ENCODE measurements at places on chromosomes 3 and 15.
A peak's percentile ranks its signal among the peaks of the same experiment; 100 is the strongest.

DNA sequence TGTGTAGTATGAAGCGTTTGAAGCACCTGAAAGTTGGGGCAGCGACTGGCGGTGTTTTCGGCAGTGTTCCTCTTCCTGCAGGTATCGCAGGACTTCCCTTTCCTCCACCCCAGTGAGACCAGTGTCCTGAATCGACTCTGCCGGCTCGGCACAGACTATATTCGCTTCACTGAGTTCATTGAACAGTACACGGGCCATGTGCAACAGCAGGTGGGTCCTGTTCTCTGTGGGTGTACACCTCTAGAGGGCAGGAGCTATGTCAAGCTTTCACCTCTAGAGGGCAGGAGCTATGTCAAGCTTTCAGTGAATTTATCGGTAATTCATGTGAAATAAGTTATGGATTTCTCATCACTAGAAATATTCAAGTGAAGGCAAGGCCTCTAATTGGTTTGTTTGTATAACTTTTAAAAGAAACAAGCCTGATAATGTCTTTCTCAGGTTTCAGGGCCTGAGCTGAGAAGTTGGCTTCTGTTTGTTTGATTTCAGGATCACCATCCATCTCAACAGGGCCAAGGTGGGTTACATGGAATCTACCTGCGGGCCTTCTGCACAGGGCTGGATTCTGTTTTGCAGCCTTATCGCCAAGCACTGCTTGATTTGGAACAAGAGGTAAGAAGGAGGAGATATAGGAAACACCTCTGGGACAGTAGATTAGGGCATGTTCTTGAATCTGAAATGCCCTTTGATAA lies 5.3 kb downstream of the TUBGCP4 start:
- DNase-seq, result no peak

GRCh38 chr3:9109568-9109914 lies 139.9 kb downstream of the SRGAP3 start:
- no peak for DNase-seq

GRCh38 chr3:12194209-12194608 lies 35.5 kb upstream of the TIMP4 start:
- no peak for DNase-seq

GRCh38 chr15:75049392-75049791 lies 26.0 kb downstream of the PPCDC start:
- peak; percentile 76 for DNase-seq

- DNase-seq, result no peak
Observed at GRCh38 chr3:172321035-172321434, 127.2 kb downstream of the GHSR start.

- no peak for DNase-seq
Observed at GRCh38 chr3:136672457-136672856, 79.7 kb downstream of the STAG1 start.

GRCh38 chr3:140719841-140720614 lies 42.2 kb downstream of the TRIM42 start:
- DNase-seq, result no peak

GRCh38 chr15:60389261-60390077 lies 8.3 kb downstream of the ANXA2 start:
- no peak for DNase-seq

GRCh38 chr3:4426782-4427344 lies 40.2 kb downstream of the SUMF1 start:
- no peak for DNase-seq

GRCh38 chr15:93460717-93461116 lies 371.7 kb upstream of the RGMA start:
- no peak for DNase-seq

GRCh38 chr15:46460431-46461094 lies 825.7 kb downstream of the SQOR start:
- DNase-seq, result no peak

GRCh38 chr3:65568497-65568896 lies 470.2 kb downstream of the MAGI1 start:
- DNase-seq, result no peak

DNA sequence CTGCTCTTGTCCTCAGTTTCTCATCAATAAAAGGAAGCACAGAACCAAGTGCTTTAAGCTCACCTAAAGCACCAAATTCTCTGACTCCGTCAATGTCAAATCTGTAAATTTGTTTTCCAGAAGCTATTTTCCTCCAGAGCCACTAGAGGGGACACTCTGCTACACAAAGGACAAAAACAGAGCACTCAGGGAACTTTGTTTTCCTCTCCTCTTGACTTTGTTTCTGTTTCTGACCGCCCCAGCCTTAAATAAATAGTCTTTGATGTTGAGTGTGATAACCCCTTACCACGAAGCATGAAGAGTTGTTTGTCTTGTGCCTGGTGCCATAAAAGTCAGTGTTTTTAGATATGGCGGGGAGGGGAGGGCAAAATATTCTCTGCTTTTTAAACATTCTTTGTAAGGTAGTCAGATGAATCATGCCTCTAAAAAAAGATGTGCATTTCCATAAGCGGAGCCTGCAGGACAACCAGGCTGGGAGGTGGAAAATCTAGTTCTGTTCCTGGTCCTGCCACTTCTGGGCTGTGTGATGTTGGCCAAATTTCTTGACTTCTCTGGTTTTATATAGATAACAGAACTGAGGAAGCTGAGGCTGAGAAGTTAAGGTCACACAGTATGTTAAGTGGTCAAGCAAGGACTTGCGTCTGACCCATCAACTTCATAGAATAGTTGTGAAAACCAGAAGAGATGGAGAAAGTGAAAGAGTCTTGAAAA lies 7.3 kb upstream of the ZBTB38 start:
- no peak for DNase-seq

GRCh38 chr3:13492048-13492447 lies 11.9 kb downstream of the HDAC11 start:
- no peak for DNase-seq

DNA sequence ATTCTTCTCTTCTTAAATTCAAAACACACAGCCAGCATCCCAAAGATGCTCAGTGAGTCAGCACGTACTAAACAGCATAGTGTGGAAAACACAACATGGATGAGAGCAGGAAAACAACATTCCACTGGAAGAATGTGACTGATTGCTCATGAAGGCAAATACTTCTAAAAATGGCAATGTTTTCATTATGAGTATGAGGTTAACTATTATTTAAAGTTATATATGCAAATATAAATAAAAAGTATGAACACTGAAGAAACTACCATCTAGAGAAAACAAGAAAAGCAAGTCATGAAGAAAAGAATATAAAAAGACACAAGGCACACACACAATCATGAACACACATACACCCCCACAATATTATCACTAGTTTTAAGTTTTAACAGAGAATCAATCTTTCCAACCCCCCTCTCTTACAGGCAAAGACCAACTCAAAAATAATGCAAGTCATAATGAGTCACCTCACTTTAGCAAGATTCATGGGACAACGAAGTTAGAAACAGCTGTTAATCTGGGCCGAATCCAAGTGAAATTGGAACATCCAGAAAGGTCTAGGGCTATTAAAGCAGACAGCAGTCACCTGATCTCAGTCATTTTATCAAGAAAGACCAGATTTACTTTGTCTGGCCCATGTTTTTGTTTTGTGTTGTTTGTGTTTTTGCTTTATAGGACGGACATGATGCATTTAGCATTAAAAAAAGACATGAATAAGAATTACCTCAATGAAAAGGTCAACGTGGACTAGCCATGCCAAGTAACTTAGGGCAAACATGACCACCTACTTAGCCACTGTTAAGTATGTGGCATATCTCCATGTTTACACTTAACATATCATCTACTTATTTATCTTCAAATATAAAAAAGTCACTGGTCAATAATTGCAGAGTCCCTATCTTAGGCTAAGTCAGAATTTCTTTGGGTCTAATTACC lies 18.1 kb downstream of the GBE1 start:
- no peak for DNase-seq

DNA sequence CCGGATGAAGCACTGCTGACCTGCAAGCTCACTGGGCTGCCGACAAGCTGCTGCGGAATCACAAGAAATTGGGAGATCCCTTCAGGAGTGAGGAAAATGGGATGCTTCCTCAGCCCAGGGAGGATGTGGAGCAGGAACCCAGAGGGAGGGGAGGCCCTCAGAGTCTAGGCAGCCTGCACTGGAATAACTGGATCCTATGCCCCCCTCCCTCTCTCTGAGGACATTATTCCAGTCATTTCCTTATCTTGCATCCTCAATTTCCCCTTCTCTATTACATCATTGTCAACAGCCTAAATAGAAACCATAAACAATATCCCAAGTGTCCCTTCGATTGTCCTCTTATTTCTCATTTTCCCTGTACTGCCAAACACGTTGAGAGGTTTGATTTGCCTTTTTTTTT lies 169.0 kb downstream of the OPA1 start:
- DNase-seq, result no peak

DNA sequence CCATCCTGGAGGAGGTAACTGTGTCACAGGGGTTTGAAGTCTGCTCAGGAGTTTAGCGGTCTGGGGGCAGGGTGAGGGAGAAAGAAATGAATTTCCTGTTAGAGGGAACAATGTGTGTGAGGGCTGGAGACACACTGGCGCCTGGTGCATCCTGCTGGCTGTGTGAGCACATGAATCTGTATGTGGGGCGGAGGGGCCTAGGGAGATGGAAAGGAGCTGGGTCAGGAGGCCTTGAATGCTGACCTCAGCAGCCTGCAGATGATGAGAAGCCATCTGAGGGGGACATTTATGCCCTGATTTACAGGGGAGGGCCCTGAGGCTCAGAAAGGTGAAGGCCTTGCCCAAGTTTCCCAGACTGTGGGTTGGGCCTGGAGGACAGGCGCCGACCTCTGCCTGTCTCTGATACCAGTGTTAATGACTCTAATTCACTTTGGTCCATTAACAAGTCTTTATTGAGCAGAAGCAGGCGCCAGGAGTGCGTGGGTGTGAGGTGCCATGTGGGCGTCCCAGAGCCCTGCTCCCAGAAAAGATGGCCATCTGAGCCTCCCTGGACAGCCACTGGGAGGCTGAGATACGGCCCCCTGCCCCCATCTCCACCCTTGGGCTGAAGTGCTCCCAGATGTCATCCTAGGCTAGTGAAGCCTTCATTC lies 34.8 kb downstream of the LINGO1 start:
- no peak for DNase-seq

DNA sequence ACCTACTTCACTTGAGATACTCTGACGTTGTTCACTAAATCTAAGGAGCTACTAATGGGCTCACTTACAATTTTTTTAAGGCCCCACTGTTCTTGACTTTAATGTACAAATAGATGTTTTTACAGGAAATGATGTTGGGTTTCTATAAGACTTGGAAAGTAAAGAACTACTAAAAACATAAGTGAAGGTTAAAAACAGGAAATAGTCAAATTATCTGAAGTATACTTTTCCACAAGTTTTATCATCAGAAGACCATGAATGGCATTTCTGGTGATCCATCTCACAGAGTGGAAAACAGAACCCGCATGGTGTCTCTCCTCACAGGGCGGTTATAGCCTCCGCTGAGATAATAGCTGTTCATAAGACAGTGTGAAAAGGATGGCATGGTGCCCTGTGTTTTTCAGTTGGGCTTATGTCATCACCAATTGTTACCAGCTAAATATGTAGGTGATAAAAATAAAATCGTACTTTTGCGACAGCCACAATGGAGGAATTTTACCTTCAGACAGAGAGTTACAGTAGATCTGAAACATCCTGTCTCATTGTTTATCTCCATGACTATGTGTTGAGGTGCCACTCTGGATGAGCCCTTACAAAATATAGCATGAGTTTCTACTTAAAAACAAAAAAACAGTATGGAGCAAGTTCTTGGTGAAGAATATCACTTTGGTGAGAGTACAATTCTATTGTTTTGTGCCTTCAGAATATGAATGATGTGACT lies 462.4 kb downstream of the RAP2B start:
- DNase-seq, result no peak

GRCh38 chr3:140180603-140181002 lies 245.6 kb downstream of the CLSTN2 start:
- no peak for DNase-seq

- DNase-seq, result no peak
Observed at GRCh38 chr3:64961301-64961700, 273.5 kb upstream of the ADAMTS9 start.

- no peak for DNase-seq
Observed at GRCh38 chr15:80514071-80514780, 110.0 kb downstream of the ARNT2 start.

GRCh38 chr15:99631255-99631654 lies 65.5 kb downstream of the MEF2A start:
- no peak for DNase-seq

GRCh38 chr3:111531446-111531845 lies 10.6 kb upstream of the CD96 start:
- no peak for DNase-seq

GRCh38 chr3:4846543-4846942 lies 132.7 kb upstream of the BHLHE40 start:
- no peak for DNase-seq

DNA sequence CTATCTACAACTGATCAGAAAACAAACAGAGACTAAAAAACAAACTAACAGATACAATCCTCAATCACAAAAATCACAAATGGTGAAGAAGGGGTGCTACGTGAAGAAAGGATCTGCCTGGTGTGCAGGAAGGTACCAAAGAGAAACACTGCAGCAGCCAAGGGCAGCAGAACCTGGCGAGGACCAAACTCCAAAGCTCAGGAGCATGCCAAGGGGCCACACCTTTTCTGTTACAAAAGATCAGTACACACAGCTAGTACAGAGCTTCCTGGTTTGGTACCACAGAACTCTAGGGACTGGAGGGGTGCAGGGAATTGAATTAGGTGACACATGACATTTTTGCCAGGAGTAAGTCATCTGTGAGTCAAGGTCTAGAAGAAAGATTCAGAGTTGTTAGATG lies 107.4 kb upstream of the GRM7 start:
- no peak for DNase-seq

DNA sequence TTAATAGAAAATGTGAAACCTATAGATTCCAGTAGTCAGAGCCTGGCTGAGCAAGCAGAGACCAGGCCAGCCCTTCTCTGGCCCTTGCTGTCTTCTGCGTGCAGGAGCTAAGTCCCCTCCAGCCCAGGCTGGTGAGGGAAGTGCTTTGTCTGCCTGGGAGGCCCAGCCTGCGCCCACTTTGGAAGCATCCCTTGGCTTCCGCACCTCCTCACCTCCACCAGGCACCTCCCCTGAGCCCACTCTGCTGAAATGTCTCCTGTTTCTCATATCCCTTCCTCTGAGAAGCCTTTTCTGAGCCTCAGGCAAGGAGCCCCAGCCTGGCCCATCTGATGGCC lies 45.3 kb downstream of the ALDH1L1 start:
- DNase-seq, result no peak

DNA sequence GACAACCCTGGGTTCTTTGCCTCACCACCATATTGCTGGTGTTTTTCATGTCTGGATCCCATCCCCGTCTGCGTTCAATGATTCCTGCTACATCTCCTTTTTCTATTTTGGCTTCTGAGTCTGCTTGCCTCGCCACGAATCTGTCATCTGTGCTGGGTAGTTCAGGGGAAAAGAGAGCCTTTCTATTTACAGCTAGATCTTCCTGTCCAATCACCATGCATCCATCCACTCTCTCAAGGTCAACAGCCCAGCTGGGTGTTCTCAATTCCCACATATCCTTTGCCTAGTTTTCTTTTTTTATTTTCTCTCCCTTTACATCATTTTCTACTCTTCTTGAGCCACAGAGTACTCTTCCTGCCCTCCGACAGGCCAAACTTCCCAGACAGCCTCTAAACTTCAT lies 104.8 kb upstream of the RAD18 start:
- DNase-seq, result no peak

DNA sequence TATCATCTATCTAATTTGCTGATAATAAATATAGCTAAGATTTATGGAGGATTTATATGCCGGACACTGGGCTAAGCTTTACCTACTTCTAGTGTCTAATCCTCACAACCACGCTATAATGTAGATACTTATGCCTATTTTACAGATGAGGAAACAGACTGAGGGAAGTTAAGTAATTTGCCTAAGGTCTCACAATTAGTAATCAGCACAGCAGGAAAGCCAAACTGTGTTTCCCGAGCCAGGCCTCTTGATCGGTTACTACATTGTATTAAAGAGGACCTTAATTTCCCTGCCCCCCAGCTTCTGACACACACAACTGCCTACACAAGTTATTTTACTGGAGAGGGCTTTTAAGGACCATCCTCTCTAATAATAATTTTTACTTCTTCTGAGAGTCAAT lies 40.9 kb downstream of the ONECUT1 start:
- no peak for DNase-seq
